Osteoblast (primary cell): ENCODE measurements at places on chromosomes 12 and 14. TPM values are rescaled to one million over a fixed set of nuclear protein-coding genes. Genes with fewer than 3 reads are reported as not detected.

Gene HHIPL1
- total RNA-seq: 11.2 and 12.3 TPM in 2 replicates

Gene CLEC1B
- not detected in 2 replicates for total RNA-seq

Gene ARHGEF40
- total RNA-seq: 33.3 and 35.4 TPM in 2 replicates

Gene CLECL1
- not detected in 2 replicates for total RNA-seq

Gene LPAR5
- under 0.01 TPM in 1 of 2 replicates, not detected in the other for total RNA-seq

Gene CPNE6
- not detected in 2 replicates for total RNA-seq

Gene EGLN3
- total RNA-seq: under 0.01 and 0.29 TPM in 2 replicates

Gene SYNDIG1L
- not detected in 2 replicates for total RNA-seq

Gene AKAP5
- total RNA-seq: 0.59 and 1.1 TPM in 2 replicates

Gene CATSPERB
- total RNA-seq: not detected in 2 replicates

Gene DCD
- total RNA-seq: not detected in 2 replicates

Gene NGB
- total RNA-seq: not detected in 2 replicates

Gene OTX2
- total RNA-seq: not detected in 2 replicates

Gene CMKLR1
- total RNA-seq: 6.8 and 9.8 TPM in 2 replicates

Gene RIPK3
- 9.1 and 11.9 TPM in 2 replicates for total RNA-seq

Gene TMPRSS12
- total RNA-seq: not detected in 2 replicates

Gene GALNT9
- 0.36 and 1.2 TPM in 2 replicates for total RNA-seq

Gene PTPN21
- 17.4 and 18.0 TPM in 2 replicates for total RNA-seq

Gene GPR84
- 0.36 TPM in 1 of 2 replicates, not detected in the other for total RNA-seq

Gene HSPB8
- total RNA-seq: 2.9 and 3.5 TPM in 2 replicates

Gene SIX1
- 18.1 and 21.5 TPM in 2 replicates for total RNA-seq

Gene HOXC4
- total RNA-seq: 3.3 and 4.1 TPM in 2 replicates

Gene DLK1
- total RNA-seq: not detected in 2 replicates

Gene BHLHE41
- 4.3 and 4.7 TPM in 2 replicates for total RNA-seq

Gene GPR135
- total RNA-seq: 5.1 and 5.3 TPM in 2 replicates

Gene ESRRB
- total RNA-seq: under 0.01 TPM in 1 of 2 replicates, not detected in the other
